ENCODE measurements at places on chromosomes 7 and 10. TPM values are rescaled to one million over a fixed set of nuclear protein-coding genes. Genes with fewer than 3 reads are reported as not detected.

GRCh38 chr7:76189276-76189675 is 12.4 kb upstream of the SRRM3 start:
- DNase-seq, result no peak

Gene DDC
- 1.1 TPM for total RNA-seq

DNA sequence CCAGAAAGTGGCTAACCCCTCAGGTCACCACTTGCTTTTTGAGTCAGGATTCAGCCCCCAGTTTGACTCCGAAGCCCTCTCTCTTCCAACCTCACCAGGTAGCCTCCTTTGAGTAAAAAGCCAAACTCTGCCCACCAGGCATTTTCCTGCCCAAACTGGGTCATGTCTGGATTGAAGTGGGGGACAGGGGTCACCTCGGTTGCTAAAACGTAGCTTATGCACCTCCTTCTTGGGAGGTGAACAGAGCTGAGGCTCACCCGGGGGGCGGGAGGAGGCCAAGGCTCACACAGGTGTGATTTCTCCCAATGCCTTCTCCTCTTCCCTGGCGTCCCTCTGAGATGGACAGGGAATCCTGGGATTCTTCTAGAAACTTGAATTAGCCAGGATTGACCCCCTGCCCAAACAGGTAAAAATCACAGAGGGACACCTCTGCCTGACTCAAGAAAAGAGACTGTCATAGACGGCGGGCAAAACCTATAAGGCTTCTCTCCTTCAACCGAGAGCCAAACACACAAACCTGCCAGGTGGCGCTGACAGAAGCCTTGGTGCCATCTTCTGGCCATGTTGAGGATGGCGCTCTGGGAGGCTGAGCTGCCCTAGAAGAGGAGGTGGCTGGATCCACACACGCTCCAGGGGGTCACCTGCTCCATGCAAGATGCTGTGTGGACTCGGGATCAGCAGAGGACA is 51.6 kb downstream of the PRLHR start:
- DNase-seq, result peak; percentile 46

DNA sequence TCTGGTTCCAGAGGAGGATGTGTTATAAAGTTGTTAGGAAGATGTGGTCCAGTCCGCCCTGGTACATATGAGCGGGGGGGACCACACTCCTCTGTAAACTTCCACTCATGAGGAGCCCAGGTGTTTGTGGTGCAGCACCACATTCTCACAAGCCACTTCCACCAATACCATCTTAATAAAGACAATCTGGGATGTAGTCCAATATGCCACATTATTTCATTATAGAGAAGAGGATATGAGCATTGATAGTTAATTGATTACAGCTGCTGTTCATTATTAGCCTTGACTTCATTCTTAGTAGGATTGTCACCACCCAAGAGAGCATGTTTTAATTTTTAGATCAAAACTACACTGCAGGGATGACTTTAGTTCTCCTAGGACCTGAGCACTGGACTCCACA is 40.5 kb downstream of the ERCC6 start:
- DNase-seq, result no peak

Gene OR2A5
- not detected for total RNA-seq

GRCh38 chr7:107687656-107688055 is 27.0 kb downstream of the SLC26A4 start:
- no peak for DNase-seq

DNA sequence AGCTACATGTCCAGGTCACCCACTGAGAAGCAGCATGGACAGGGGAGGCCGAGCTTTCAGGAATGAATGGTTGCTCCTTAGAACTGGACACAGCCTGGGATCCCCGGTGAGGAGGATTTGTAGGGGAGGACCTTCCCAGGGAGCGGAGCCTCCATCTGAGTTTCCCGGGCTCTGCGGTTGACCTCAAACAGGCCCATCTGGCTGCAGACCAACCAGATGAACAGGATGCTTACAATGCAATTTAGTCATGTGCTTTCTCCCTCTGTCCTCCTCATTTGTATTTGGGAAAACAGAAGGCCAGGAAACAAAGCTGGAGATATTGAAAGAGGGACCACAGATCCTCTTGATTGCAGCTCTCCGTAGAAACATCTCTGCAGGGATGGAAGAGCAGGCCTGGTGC is 104.8 kb downstream of the EMX2 start:
- DNase-seq, result no peak

Gene FKBP9
- not detected for total RNA-seq

DNA sequence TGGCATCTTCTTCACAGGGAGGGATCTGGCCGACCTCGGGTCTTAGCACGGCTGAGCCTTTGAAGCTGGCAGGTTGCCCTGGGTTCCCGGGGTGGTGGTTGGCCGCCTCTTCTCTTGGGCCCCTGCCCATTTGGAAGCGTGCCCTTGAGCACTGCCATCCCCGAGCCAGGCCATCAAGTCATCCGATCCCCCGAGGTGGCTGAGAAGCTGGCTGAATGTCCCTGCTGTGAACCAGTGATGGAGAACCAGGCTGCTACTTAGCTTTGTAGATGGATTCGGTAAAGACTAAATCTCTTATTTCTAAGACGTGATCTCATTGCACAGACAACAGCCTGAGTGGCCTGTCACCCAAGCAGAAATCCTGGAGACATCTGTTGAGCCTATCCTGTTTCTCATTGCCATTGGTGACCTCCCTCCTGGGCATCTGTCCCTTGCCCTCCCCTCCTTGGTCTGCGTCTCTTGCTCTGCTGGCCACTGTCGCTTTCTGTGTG is 74.3 kb downstream of the GRK5 start:
- DNase-seq, result no peak

- no peak for DNase-seq
These were observed 977 bp downstream of the TMEM248 start for GRCh38 chr7:66921918-66922486.

Gene COL28A1
- total RNA-seq, result 0.04 TPM

- DNase-seq, result peak; percentile 24
These were observed 1.5 kb downstream of the RGS10 start for GRCh38 chr10:119541046-119541445.

DNA sequence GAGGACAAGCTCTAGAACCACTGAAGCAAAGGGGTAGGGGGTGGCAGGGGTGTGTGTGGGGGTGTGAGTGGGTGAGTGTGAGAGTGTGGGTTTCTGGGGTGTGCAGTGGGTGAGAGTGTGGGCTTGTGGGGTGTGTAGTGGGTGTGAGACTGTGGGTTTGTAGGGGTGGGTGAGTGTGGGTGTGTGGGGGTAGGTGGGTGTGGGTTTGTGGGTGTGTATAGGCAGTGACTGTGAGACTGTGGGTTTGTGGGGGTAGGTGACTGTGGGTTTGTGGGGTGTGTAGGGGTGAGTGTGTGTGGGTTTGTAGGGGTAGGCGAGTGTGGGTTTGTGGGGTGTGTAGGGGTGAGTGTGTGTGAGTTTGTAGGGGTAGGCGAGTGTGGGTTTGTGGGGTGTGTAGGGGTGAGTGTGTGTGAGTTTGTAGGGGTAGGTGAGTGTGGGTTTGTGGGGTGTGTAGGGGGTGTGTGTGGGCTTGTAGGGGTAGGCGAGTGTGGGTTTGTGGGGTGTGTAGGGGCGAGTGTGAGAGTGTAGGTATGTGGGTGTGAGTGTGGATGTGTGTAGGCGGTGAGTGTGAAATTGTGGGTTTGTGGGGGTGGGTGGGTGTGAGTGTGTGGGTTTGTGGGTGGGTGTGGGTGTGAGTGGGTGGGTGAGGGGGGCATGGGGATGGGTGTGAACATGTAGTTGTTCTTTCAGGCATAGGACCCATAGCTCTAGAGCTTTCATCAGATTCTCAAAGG is 8.8 kb downstream of the NOS3 start:
- no peak for DNase-seq
